ENCODE measurements at places on chromosomes 2 and 18.

- no peak for DNase-seq
These were observed 42.2 kb upstream of the SMAD7 start for GRCh38 chr18:48992791-48993555.

DNA sequence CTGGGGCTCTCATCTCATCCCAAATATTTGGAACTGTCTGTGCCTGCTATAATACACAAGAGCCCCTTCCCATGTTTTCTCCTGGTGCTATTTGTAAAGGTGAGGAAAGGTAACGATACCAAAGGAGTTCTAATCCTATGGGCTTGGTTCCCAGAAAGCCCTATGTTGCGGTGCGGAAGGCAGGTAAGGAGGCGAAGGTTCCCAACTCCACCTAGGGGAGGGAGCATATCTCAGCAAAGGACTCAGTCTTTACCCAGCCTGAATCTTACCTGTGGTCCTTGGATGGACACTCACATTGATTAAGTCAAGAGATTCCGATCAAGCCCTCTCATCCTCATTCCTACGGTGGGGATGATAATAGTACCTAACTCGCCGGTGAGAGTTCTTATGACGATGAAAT, 140.1 kb downstream of the BCL2 start:
- DNase-seq = no peak

- no peak for DNase-seq
These were observed 1.1 kb upstream of the STARD7 start for GRCh38 chr2:96209729-96210085.

- no peak for DNase-seq
These were observed 72.8 kb downstream of the PHLPP1 start for GRCh38 chr18:62788111-62788510.

GRCh38 chr2:233354971-233355574, 779 bp downstream of the DGKD start:
- DNase-seq = no peak

GRCh38 chr2:23530206-23530908, 145.4 kb downstream of the KLHL29 start:
- no peak for DNase-seq

GRCh38 chr2:223566396-223566795, 35.8 kb downstream of the SCG2 start:
- no peak for DNase-seq

DNA sequence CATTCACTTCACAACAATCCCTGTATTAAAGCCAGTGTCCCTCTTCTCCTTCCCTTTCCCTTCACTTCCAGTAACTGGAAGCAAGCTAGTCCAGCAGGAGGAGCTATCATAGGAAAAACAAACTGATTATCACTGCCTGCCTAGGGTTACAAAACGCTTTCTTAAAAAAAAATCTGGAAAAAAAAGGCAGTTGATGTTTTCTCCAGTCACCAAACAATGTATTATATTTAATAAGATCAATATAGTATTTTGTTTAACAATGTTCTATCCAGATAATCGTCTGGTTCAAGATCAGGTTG, 78.8 kb upstream of the ITGB6 start:
- DNase-seq = no peak

GRCh38 chr2:229815858-229816257, 101.5 kb upstream of the DNER start:
- no peak for DNase-seq

- DNase-seq = no peak
These were observed 262.9 kb upstream of the KLHL29 start for GRCh38 chr2:23121968-23122648.

DNA sequence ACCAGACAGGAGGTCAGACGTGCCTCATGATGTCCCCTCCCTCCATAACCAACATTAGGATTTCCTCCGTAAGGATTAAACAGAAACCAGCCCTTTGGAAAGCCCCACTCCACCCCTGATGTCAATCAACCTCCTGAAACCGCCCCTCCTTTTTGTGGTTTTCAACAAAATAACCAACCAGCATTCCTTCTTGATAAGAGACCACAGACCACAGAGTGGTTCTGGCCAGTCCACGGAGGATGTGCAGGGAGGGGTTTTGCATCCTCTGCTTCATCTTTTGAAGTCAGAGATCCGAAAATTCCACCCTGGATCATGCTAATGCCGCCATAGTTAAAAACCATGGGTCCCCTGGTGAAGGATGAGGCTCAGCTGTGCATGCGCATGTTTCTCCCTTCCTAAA, 180.0 kb upstream of the CCDC150 start:
- no peak for DNase-seq

- no peak for DNase-seq
These were observed 38.7 kb upstream of the MEX3C start for GRCh38 chr18:51236225-51236624.

DNA sequence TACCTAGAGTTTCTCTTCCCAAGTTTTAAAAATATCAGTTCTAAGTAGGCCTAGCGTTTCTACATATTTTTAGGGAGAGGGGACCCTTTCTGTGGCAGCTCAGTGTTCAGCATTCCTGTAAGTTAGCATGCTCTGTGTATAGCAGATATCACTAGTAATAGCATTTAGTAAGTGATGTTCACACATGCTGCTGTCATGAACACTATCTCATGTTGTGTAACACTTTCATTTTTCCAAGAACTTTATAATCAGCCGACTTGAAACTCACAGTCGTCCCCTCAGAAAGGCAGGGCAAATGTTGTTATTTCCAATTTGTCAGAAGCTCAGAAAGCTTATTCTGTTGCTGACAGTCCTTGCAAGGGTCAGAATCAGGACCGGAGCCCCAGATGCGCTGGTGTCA, 267.7 kb downstream of the ALPK2 start:
- DNase-seq = no peak

GRCh38 chr2:15119722-15120175, 441.4 kb downstream of the NBAS start:
- no peak for DNase-seq

DNA sequence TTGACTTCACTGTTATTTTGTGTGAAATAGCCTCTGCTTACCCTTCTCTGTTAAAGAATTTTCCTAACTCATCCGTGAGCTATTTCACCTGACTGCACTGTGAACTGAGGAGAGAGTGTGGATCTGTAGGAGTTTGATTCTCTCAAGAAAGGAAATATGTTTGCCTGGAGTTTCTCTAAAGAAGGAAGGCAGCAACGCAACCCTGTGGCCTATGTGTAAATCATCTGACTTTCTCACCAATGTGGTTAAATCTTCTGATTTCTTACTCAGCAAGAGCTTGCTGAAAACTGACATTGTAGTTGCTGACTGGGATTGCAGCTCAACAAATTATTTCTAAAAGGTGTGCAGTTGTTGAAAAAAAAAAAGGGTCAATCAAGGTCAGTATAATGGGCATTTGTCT, 153.9 kb upstream of the PELI1 start:
- DNase-seq = no peak

GRCh38 chr2:188294352-188294926, 2.8 kb downstream of the GULP1 start:
- DNase-seq = no peak

DNA sequence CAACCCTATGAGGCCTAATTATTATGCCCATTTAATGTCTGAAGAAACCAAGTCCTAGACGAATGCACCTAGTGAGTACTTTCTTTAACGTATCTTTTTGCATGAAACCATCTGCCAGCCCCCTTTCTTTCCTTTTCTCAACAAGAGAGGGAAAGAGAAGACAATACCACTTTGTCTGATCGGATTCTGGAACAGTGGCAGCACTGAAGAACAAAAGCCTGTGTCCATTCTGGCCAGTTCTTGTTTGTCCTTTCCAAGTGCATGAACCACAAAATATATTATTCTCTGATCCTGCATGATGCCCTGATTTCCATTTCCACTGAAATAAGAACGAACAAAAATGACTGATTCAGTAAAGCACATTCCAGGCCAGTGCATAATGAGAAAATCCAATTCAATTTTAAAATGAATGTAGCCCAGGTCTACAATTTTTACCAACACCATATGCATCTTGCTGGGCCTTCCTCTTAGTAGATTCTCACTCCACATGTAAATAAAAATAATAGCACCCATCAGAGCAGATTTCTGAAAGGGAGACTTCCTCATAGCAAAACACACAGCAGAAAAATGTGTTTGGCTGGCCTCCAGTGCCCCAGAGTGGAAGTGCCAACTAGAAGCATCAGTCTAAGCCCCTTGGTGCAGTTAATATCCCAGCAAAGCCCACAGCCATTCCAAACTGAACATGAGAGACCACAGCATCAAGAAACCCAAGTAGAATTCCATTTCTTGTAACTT, 422.6 kb upstream of the ID2 start:
- no peak for DNase-seq

DNA sequence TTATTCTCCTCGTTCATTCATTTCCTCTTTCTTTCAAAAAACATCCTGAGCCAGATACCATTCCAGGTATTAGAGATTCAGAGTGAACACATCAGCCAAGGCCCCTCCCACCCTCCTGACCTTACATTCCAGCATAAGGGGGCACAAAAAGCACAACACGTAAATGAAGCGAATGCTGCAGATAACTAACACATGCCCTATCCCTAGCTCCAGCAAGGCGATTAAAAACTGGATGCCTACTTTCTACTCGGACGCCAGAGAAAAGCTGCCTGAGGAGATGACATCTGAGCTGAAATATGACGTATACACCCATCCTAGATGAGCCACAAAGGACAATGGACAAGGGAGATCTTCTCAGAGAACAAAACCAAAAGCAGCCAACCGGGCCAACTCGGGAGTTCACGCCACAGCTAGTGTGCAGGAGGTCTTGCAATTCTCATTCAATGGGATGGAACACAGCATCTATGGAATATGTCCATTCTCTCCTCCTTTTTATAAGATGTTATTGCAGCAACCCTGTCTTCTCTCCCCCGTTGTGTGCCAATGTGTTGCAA, 33.5 kb downstream of the FEZ2 start:
- no peak for DNase-seq

DNA sequence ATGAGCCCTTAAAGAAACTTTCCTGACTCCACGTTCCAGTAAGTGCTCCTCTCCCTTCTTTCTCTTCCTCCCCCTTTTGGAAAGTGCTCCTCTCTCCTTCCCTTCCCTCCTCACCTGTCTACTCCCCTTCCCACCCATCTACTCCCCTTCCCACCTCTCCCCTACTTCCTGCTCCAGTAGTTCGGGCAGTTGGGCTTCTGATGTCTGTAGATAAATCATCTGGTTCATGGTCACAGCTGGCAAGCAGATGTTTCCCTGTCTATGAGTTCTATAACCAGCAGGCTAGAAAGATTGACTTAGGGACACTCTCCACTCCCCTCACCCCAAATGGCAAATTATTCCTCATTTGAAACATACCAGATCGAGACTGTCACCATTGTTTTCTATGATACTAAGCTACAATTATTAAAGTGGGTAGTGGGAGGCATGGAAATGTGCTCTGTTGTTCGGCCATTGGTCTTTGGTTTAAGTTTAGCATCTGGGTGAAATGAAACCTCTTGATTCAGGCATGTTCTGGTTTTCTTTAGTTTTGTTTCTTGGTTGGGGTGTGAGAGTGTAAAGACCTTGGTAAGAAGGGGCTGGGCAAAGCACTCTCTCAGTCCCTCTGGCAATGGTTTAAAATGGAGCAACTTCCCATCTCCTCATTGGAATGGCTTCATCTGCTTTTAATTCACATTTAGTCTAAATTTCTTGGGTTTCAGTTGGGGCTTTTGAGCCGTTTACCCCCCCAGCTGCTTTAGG, 413.2 kb upstream of the SPRED2 start:
- no peak for DNase-seq

GRCh38 chr2:64599469-64599868, 54.2 kb downstream of the SERTAD2 start:
- DNase-seq = no peak

- no peak for DNase-seq
These were observed 151.8 kb downstream of the IRS1 start for GRCh38 chr2:226647621-226648518.

- no peak for DNase-seq
These were observed 51.5 kb upstream of the PHLPP1 start for GRCh38 chr18:62663731-62664336.

DNA sequence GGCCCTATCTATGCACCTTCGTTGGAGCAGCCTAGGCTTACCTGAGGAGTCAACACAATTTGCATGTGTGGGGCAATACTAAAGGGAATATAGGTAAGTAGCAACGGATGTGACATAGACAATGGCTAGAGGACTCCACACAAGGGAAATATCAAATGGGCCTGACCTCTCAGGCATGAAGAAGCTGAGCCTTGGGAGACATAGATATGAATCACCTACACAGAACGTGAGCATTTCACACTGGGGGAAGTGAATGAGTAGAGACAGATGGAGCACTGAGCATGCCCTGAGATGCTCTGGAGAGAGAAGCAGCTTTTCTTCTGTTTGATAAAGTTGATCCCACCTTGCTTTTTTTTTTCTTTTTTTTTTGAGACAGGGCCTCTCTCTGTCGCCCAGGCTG, 97.9 kb downstream of the ATL2 start:
- no peak for DNase-seq

- DNase-seq = no peak
These were observed 639.6 kb downstream of the IRS1 start for GRCh38 chr2:226159875-226160479.

GRCh38 chr2:187442378-187442777, 5.7 kb downstream of the CALCRL start:
- no peak for DNase-seq

- no peak for DNase-seq
These were observed 10.2 kb downstream of the ZNF516 start for GRCh38 chr18:76484749-76485387.

DNA sequence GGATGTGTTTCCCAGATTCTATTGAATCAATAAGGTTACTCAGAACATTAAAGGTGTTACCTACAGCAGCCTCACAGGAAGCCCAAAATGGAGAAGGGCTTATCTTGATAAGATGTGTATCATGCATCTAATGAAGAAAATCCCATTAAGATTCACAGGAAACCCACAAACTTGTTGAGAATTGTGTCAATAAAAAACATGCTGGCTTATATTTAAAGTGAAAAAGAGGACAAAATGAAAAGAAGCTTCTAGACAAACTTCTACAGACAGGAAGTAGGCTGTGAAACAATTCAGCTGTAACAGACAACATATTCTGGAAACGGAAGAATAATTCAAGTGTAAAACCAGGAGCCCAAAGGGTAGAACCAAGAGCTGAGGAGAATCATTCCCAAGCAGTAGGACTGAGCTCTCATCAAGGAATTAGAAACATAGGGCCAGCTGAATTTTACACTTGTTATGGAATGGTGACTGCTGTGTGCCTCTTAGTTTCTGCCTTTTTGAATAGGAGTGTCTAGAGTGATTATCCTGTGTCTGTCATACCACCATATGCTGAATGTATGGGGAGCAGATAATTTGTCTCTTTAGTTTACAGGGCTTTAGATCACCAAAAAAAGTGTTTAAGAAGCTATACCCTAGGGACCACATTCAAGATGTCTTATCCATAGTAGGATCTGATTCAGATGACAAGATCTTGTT, 9.6 kb downstream of the IMMT start:
- no peak for DNase-seq

DNA sequence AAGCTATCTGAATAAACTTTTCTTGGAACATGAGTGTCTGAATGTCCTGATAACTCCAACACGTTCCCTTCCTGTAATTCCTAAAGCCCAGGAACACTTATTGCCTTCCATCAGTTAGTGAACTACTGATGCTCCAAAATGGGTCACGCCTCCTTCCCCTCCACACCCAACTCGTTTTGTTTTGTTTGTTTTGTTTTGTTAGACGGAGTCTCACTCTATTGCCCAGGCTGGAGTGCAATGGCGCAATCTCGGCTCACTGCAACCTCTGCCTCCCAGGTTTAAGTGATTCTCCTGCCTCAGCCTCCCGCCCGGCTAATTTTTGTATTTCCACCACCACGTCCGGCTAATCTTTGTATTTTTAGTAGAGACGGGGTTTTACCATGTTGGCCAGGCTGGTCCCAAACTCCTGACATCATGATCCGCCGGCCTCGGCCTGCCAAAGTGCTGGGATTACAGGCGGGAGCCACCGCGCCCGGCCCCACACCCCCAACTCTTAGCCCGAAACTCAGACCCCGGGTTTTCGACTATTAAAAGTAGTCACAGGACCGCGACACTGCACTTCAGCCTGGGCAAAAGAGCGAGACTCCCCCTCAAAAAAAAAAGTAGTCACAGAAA, 774 bp downstream of the IER3IP1 start:
- DNase-seq = no peak

Data from stimulated activated CD8-positive, alpha-beta memory T cell treated with anti-CD3 and anti-CD28 coated beads, Interleukin-4, amount 100 ng/mL, for 4 hours (primary cell).